ENCODE measurements at places on chromosomes 5 and 9. TPM values are rescaled to one million over a fixed set of nuclear protein-coding genes. Genes with fewer than 3 reads are reported as not detected.

GRCh38 chr5:38780945-38781344, 64.9 kb upstream of the OSMR start:
- DNase-seq, result no peak

DNA sequence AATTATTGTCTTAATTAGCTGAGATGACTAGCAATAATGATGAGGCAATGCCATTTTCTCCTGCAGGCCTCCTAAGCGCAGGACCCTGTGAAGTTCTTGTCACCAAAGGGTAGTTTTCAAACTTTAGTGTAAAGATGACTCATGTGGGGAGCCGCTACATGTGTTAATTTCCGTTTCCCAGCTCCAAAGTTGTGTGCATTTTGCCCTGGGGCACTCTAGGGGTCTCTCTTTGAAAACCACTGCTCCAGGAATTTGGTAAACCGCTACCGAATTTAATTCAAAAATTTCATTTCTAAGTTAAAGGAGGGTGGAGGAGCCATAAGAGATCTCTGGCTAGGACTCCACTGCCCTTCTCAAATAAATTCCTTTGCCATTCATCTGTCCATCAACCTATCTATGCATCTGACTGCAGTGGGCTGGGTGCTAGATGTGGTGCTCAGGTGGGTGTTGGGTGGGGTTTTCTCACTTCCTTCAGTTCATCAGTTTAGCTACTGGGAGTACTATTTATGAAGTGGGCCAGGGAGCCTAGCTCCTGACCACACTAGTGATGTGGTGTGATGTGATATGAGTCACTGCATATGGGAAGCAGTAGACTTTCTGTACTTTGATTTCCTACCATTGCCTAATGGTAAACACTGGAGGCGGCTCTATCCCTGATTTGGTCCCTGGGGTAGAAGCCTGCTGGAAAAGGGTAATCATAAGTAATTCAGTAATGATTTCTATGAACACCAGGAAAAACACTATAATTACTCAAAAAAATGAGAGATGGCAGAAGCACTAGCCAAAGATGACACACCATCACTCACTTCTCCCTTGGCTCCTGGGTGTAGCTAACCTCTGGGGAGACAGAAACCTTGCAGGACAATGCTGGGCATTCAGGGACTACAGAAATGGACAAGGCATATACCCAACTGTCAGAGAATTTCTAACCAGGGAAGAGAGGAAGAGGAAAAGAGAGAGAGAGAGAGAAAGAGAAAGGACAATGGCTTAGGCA, 4.0 kb upstream of the ZSWIM6 start:
- no peak for DNase-seq

DNA sequence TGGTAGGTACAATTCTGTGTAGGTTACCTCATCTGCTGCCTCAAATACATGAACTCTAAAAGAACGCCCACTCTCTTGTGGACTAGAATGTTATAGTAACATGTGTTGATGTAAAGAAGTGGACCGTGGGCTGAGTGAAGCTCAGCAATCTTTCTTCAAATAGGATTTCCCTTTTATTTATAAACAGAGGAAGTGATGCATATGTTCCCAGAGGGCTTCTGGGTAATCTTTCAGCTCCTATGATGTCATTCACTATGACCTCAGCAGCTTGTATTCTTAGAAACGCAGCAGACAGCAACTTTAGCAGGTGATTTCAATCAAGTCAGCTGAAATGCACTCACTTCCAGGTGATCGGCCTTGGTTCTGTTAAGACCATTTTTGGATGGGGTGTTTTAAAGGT, 14.4 kb downstream of the F2RL2 start:
- no peak for DNase-seq

Gene TMC1
- 0.96 TPM for polyA plus RNA-seq
